ENCODE measurements at places on chromosomes 7 and 10. TPM values are rescaled to one million over a fixed set of nuclear protein-coding genes. Genes with fewer than 3 reads are reported as not detected.
A peak's percentile ranks its signal among the peaks of the same experiment; 100 is the strongest.

- DNase-seq = no peak
Measured at GRCh38 chr7:157113607-157114006, 25.1 kb upstream of the UBE3C start.

- peak; percentile 68 for DNase-seq
Measured at GRCh38 chr7:100435401-100436304, 644 bp downstream of the PPP1R35 start.

DNA sequence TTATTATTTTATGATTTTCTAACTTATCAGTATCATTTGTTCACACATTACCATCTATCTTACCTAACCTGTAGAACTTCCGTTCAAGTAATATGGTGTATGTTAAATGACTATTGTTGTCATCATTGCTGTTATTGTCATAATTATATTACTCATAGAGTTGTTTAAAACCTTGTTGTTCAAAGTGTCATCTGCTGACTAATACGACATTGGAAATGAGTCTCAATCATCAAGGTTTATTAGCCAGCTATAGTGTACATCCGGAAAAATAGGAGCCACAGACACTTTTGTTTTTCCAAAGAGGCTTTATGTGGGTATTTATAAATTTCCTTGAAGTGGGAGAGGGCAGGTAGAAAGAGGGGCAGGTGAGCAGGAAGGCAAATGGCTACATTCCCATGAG lies 386.9 kb upstream of the LRRTM3 start:
- no peak for DNase-seq

DNA sequence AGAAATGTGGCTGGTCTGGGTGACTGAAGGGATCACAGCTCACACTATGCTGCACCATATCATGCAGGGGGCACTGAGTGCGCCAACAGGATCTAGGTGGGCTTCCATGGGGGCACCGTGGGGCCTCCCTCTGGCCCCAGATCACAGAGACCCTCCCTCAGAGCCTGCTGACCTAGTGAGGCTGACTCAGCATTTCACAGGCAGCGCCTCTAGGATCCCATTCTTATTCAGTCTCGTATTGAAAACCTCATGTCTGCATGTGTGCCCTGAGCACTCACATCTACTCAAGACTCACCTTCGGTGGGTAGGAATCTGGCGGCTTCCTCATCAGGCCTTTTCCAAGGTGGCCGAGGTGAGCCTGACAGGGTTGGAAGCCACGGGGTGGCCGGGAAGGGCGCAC lies 141.6 kb downstream of the FANK1 start:
- no peak for DNase-seq

DNA sequence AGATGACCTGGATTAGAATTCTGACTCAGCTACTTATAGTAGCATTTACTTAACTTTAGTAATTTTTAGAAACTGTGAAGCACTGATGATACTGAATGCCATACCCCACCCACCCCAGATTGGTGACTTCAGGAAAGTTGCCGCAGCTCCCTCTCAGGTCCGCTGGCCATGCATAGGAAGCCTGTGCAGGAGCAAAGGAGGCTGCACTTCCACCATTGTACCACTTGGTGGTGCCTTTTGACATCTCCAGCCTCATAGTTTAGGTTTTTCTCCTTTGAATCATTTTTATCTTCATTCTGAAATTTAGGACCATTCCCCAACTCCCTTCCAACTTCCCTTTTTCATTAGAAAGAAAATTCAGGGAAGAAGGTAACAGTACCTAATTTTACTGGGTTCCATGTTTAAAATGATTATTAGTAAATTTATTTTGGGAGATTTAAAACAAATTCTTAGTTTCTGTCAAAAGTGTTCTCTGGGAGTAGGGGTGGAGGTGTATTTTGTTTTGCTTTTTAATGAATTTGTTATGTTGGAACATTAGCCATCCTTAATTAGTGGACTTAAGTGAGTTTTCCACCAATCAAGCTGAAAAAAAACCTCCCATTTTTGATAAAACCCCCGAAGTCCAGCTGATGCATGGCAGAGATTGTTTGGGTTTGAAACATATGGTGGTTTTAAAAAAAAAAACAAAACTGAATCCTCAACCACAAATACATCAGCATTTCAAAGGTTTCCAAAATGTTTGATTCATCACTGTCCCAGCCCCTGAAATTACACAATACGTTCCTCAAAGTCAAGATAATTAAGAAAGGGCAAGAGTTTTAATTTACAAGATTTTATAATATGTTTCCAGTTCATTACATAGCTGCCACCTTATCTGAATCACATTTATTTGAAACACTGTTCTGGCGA lies 109.6 kb downstream of the WNT2 start:
- peak; percentile 8 for DNase-seq

GFRA1 gene
- not detected for total RNA-seq
